ENCODE measurements at places on chromosomes 11 and 22.

DNA sequence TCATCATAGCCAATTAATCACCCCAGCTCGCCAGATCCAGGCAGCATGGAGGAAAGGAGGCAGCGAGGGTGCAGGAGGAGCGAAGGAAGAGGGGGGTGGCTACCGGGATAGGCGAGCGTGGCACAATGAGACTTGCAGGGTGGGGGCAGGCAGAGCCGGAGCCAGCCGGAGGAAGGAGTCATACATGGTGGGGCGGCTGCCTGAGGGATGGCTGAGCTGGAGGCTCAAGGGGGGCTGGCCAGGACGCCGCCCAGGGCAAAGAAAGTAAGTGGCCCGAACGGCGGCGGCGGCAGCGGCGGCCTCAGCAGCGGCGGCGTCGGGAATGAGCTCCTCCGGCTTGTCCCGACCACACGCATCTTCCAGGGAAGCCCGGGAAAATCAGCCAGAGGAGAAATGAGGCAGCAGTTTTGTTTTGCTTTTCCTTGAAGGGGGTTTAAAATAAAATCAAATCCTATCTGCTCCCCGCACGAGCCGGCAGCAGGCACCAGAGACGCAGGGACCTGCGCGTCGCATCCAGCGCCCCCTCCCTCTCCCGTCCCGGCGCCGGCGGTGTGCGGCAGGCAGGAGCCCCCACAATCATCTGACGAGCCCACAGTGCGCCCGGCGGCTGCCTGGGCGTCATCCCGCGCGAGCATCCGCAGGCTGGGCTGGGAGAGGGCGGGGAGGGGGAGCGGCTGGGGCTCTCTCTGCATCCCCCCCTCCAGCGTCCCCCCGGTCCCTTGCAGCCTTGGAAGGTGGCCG is 263.6 kb downstream of the CTTN start:
- DNase-seq = no peak

GRCh38 chr22:46971099-46971763 is 208.8 kb downstream of the TBC1D22A start:
- no peak for DNase-seq

GRCh38 chr11:8038393-8038792 is 42.6 kb upstream of the TUB start:
- no peak for DNase-seq

- no peak for DNase-seq
Measured at GRCh38 chr11:121367001-121367843, 74.7 kb downstream of the SC5D start.

DNA sequence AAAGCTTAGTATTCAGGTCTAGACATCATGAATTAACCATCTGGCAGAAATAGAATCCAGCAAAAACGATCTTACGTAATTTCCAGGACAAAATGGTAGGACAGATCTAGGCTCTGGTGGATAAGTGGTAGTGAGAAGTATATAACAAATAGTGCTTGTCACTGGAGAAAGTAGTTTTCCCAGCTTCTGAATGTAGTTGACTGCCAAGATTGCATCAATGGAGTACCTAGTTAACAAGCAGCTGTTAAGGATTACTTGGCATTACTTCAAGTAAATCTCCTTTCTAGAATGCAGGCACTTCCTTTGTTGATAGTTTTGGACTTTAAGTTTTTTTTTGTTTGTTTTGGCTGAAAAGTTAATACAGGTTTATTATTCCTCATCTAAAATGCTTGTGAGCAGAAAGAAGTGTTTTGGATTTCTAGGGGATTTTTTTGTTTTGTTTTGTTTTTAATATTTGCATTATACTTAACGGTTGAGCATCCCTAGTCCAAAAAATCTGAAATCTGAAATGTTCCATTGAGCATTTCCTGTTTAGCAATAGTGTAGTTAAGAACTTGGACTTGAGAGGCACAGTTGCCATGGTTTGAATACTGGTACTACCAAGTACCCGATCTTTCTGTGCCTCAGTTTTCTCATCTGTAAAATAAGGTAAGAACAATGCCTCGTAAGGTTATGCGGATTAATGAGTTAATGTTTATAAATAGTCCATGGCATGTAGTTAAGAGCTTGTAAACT is 20.3 kb downstream of the FAM118B start:
- DNase-seq = no peak

DNA sequence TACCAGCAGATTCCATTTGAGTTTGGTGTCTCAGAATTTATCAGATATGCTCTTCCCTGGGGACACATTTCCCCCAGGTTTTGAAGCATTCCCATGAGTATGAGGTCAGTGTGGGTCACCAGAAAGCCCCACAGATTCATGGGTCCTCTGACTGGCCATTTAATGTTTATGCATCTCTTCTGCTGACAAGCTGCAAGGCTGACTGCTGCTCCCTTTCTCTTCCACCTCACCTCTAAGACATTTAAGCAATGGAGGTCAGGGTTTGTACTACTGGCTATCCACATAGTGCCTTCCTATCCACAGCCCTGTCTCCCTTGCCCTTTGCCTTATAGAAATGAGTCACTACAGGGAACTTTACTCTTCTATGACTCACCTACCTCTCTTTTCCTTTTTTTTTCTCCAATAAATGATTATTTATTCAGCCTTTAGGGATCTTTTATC is 106.0 kb upstream of the TIMP3 start:
- DNase-seq = peak; percentile 29

DNA sequence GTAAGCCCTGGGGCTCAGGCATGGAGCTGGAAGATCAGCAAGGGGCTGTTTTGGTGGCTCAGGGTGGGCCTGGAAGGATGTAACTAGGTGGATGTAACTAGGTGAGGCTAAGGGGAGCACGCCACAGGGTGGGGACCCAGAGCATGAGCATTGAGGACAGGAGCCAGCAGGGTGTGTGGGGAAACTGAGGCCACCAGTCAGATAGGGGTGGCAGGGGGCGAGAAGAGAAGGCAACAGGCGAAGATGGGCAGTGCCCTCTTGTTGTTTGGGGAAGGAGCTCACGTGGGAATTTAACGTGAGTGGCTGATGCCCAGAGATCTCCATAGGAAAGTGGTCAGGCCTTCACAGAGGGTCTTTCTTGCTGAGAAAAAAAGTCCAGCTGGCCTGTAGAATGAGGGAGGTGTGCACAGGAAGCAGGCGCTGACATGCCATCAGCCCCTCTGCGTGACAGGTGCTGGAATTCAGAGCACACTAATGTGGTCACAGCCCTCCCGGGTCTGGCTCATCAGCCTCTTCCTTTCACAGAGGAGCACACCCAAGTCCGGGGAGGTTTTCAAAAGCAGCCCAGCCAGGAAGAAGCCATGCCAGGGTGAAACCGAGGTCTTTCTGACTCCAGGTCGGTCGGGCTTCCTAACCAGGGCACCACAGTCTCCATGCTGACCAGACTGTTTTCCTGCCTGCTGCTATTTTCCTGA is 54.6 kb upstream of the PAX6 start:
- no peak for DNase-seq
